Activated naive CD8-positive, alpha-beta T cell treated with anti-CD3 and anti-CD28 coated beads for 36 hours (primary cell): ENCODE measurements at places on chromosomes 11 and 22. TPM values are rescaled to one million over a fixed set of nuclear protein-coding genes. Genes with fewer than 3 reads are reported as not detected.

- no peak for DNase-seq
- no peak overlapping the region for H3K4me3 ChIP-seq
- H3K27me3 ChIP-seq: peaks cover 23% of the 10 kb centered on the region
- H3K4me1 ChIP-seq: no peaks in the 10 kb centered on the region
- H3K27ac ChIP-seq: no peak overlapping the region
Measured at GRCh38 chr11:67043572-67044349, 12.9 kb upstream of the RHOD start.

- H3K4me3 ChIP-seq: no peak overlapping the region
- no peak for DNase-seq
- H3K27me3 ChIP-seq: no peaks in the 10 kb centered on the region
- H3K27ac ChIP-seq: peak overlapping the region; percentile 59
Measured at GRCh38 chr11:93718057-93718563, 23.2 kb downstream of the TAF1D start.

DNA sequence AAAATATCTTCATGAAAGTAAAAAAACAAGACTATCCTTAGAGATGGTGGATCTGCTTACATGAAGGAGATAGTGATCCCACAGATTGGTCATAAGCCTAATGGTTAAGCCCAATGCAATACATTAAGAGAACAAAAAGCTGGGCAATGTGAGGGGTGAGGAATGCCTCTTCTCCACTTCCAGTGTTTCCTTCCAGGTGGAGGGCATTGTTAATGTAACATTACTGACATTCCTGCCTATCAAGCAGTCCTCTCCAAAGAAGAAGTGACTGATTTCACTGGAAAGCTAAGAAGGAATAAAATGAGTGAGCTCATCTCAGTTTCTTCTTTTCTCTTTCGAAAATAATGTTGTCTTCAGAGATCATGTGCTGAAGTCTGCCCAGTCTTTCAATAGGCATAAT, 207.8 kb downstream of the RAB38 start:
- peaks cover 10% of the 10 kb centered on the region for H3K27me3 ChIP-seq
- no peaks in the 10 kb centered on the region for H3K36me3 ChIP-seq
- no peaks in the 10 kb centered on the region for H3K4me1 ChIP-seq
- no peak overlapping the region for H3K27ac ChIP-seq

GRCh38 chr22:20495861-20496681, 476 bp upstream of the KLHL22 start:
- peak overlapping the region; percentile 91 for H3K4me3 ChIP-seq
- peak; percentile 98 for DNase-seq
- H3K4me1 ChIP-seq: peaks cover 30% of the 10 kb centered on the region
- peak overlapping the region; percentile 62 for H3K27ac ChIP-seq
- no peaks in the 10 kb centered on the region for H3K27me3 ChIP-seq

Gene C11orf21
- total RNA-seq: 2.6 TPM

Gene AKIP1
- total RNA-seq: 30.7 TPM

Gene EFCAB6
- 0.37 TPM for total RNA-seq

Gene TMEM25
- 14.2 TPM for total RNA-seq
